Motor neuron (in vitro differentiated cells): ENCODE measurements at places on chromosomes 1 and 21. TPM values are rescaled to one million over a fixed set of nuclear protein-coding genes. Genes with fewer than 3 reads are reported as not detected.

GRCh38 chr21:17264182-17264581 lies 248.7 kb upstream of the CXADR start:
- ATAC-seq, result no peak

- ATAC-seq, result no peak
Measured at GRCh38 chr1:232627171-232627570, 2.8 kb downstream of the SIPA1L2 start.

- ATAC-seq, result no peak
Measured at GRCh38 chr1:37764888-37765441, at the start of gene EPHA10. Gene EPHA10, minus strand, starts transcription at chr1:37765120. Its CDS starts 54 bp downstream, at chr1:37765066.

DNA sequence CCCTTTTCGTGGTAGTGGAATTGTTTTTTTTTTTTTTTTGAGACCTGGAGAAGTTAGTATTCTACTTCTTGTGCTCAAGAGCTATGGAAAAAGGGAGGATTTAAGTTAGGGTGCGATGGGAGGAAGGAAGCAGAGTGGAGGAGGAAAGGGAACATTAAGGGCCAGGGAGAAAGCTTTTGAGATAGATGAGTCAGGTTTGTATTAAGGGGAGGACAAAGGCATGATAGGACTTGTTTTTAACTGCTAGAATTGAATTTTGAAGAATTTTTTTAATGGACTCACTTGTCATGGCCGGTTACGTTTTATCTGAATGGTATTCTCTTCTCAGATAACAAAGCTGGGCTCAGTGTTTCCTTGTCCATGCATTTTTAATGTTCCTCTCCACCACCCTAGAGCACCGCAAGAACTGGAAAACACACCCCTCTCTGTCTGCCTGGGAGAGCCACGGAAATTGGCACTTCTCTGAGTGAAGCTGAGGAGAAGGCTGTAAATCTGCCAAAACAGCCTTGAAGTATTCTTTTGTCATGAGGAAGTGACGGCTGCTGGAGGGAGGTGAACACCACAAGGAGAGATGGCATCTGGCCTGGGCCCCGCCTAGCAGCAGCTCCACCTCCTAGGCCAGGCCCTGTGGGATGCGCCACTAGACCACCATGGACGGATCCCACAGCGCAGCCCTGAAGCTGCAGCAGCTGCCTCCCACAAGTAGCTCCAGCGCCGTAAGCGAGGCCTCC lies 3.5 kb downstream of the NIPAL3 start:
- peak; percentile 28 for ATAC-seq

GRCh38 chr1:220810179-220810653 lies 23.5 kb downstream of the MTARC1 start:
- peak; percentile 75 for ATAC-seq

- no peak for ATAC-seq
Measured at GRCh38 chr1:161510477-161510876, 5.2 kb downstream of the FCGR2A start.

DNA sequence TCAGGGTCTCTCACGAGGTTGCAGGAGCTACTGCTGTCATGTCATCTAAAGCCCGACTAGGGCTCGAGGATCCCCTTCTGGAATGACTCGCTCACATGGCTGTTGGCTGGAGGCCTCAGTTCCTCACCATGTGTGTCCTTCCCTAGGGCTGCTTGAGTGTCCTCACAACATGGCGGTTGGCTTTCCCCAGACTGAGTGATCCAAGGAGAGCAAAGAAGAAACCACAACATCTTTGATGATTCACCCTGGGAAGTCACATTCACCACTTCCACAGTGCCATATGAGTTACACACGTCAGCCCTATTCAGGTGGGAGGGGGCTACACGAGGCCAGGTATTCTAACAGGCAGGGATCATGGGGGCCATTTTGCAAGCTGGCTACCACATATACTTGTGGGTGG lies 64.9 kb downstream of the FHAD1 start:
- no peak for ATAC-seq

DNA sequence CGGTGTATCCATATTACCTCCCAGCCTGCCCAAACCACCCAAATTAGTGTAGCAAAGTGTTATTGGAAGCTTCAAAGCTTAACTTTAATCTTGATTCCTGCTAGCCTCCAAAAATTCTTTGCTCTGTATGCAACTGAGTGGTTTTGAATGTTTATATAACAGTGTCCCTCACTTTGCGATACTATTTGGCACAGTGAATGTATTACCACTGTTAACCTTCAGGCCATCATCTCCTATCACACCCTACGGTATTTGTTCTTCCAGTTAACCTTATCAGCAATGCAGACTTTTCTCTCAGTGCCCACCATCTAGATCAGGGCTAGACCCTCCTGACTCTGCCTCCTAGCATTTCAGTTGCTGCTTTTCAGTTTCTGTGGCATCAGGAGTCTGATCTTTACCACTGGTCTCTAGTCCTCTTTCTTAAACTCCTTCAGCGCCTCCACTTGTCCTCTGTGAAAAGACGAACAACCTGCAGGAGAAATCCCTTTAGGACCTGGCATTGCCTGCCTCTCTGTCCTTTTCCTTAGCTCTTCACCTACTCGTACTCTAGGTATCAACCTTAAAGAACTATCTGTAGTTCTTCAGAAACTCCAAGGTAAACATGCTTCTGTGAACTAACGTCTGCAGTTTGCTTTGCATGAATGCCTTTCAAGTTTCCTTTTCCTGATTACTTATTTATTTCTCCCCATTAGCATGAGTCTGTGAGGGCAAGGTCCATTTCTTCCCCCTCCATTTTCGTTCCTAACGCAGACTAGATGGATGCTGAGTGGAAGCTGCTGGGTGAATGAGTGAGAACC lies 71.7 kb downstream of the SNX7 start:
- ATAC-seq, result no peak

DNA sequence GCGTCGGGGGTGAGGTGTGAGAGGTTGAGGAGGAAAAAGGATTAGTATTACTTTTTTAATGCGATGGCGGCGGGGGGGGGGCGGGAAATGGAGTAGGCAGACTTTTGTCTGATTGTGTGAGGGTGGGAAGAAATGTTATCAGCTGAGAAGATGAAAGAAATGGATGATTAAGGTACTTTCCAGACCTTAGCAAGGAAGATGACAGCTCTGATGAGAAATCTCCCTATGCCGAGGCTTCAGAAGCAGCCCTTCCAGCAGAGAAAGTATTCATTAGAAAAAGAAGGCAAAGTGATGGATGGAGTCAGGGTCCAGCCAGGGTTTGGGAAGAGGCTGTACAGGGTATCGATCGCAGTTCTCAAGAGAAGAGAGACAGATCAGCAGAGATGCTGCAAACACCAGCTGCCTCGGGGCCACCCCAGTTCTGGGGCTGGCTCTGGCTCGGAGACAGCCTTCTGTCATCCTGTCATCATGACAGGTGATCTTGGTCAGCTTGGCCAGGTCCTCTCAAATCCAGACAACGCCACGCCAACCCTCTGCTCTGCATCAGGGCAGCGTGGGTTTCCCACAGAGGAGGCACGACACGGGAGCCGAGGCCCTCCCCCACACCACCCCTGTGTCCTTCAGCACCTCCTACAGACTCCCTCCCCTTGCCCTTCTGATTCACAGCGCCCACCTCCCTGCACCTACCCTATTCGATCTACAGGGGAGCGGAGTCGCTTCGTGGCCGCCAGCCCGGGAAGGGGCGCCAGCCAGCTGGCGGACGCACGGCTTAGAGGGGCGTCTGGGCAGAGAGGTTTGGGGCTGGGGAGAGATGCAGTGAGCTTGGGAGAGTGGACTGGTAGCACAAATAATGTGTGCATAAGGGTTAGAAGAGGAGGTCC lies 674 bp upstream of the ATXN7L2 start:
- ATAC-seq, result peak; percentile 86

Gene CLCNKB
- 0.16 and 0.31 TPM in 2 replicates for total RNA-seq

Gene S100A7
- total RNA-seq, result not detected in 2 replicates

Gene ARHGEF16
- 0.27 and 0.41 TPM in 2 replicates for total RNA-seq

Gene SPAG17
- total RNA-seq, result 52.5 and 64.8 TPM in 2 replicates

Gene NUDC
- total RNA-seq, result 81.9 and 82.9 TPM in 2 replicates
